ENCODE measurements at places on chromosomes 5 and 9.

DNA sequence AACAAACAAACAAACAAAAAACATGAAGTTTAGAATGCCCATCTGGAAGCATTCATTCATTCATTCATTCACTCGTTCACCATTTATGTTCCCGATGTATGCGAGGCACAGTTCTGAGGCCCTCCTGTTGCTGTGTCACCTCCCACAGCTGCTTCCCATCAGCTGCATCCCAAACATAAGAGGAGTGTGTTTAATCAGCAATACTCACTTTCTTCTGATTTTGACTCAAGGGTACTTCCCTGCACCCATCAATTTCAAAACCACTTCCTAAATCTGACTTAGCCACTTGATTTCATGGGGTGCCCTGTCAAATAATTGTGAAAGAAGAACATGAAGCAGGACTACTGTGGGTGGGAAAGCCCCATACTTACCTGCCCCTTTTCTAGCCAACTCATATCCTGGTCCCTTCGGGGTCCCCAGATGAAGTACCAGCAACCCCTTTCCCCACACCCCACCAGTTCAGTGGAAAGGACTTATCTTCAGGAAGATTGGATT is 128.0 kb upstream of the IL12B start:
- DNase-seq: no peak

DNA sequence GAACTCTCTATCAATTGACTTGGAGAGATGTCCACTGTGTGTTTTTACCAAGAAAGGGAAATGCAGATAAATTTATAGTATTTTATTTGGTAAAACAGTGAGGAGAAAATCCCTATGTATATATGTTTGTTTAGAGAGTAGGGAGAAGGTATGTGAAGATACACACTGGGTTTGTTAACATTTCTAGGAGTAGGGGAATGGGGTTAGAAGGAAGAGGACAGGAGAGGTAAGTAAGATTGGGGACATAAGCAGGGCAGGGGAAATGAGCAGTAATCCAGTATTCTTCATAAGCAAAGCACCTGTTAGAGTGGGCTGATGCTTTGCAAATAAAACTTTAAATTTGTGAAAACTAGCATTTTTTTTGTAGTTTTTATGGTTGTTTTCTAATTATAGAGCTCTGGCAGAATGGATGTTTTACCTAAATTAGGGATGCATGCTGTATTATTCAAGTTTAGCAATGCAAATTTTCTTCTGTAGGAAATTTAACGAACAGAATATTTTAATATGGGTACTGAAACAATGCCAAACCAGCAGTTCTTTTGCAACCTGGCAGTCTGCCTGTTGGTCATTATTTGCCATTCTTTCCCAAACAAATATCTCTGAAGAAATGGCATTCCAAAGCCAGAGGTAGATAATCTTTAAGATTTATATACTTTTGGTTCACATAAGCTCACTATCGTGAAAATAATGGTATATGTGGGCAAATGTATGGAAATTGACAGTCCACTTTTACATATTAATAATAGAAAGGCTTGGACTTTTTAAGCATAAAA is 19.4 kb upstream of the DCP2 start:
- DNase-seq: no peak

DNA sequence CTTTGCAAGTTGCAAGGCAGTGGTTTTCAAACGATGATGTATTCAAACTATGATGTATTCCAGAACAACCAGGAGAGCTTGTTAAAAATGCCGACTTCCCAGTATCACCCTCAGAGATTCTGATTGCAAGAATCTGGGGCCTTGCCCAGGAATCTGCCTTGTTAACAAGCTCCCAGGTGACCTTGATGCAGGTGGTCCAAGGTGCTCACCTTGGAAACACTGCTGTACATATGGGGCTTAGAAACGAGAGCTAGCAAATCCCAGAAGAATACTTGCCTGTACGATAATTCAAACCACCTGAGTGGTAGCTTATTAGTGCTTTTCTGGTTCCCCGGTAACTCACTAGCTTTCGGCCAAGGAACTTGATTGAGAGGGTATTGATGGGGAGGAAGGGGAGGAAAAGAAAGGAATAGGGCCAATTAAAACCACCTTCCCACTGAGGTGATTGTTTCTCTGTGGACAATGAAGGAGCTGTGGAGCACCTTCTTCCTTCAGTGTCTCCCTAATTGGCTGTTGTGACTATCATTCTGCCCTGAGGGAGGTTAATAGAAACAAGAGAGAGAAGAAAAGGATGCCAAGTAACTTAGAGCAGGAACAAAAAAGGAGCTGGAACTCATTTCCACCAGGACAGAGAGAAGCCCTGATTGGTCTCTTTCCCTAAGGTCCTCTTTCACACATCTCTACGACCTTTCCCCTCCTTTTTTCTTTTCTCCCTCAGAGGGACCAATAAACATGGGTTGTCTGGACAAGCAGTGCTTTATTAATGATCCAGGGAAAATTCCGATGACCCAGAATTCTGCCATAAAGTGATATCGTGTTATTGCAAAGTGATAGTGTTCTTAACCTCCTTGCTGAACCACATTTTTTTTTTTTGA is 218.8 kb downstream of the TMEM167A start:
- no peak for DNase-seq

GRCh38 chr5:116502616-116503015 is 72.0 kb downstream of the SEMA6A start:
- DNase-seq: no peak

- DNase-seq: no peak
Observed at GRCh38 chr5:91727463-91727862, 344.3 kb upstream of the ARRDC3 start.

DNA sequence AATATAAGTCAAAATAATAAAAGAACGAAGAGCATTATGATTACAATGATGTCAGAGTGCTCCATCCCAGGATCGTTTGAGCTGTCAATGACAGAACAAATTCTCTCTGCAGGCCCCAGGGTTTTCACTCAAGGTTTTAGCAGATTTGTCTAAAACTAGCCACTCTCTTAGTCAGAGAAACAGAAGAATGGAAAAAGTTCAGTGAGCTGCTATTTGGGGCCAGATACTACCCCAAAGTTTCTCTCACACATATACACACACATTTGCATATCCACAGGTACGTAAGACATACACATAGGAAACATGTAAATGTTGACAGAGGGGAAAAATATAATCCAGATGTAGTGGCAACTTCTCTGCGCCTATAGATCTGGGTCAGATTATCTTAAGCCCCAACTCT is 76.3 kb upstream of the SEMA6A start:
- DNase-seq: no peak

DNA sequence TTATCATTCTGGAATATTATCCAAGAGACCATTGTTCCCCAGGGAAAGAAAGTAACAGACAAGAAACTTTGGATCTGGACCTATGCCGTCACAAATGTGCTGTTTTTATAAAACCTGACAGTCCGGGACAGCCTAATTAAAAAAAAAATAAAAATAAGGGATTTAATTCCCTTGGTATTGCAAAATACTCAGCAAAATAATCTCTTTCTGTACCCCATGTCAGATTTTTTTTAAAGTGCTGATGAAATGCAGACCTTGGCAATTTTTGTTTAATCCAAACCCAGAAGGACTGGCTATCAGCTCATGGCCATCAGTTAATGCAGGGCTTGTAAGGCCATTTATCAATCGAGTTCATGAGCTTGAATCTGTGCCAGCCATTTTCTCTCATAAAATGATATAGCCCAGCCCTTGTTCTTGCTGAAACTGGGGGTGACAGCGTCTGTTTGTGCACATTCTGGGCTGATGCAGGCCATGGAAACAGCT is 162.7 kb upstream of the S1PR3 start:
- no peak for DNase-seq

DNA sequence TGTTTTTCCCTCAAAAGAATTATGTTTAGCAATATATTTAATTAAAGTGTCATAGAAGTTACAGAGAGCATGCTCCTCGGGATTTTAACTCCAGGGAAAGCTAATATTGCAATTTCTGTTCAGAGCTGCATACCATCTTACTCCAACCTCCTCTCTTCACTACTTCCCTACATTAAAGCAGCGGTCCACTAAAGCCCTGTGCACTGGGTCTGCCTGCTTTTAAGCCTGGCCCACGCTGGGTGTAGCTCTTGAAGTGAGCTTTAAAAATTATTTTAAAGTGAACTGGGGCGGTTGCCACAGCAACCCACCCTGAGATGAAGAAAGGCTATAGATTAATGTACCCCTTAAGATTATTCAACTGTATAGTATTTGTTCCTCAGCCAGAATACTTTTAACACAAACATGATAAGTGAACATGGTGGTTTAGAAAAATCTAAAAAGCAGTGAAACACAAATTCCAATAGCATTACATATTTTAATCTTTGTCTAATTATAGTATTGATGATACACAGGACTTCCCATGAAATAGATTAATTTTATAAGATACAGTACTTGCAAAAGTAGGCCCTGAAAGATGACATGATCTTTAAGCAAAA is 3.9 kb upstream of the MEF2C start:
- no peak for DNase-seq

DNA sequence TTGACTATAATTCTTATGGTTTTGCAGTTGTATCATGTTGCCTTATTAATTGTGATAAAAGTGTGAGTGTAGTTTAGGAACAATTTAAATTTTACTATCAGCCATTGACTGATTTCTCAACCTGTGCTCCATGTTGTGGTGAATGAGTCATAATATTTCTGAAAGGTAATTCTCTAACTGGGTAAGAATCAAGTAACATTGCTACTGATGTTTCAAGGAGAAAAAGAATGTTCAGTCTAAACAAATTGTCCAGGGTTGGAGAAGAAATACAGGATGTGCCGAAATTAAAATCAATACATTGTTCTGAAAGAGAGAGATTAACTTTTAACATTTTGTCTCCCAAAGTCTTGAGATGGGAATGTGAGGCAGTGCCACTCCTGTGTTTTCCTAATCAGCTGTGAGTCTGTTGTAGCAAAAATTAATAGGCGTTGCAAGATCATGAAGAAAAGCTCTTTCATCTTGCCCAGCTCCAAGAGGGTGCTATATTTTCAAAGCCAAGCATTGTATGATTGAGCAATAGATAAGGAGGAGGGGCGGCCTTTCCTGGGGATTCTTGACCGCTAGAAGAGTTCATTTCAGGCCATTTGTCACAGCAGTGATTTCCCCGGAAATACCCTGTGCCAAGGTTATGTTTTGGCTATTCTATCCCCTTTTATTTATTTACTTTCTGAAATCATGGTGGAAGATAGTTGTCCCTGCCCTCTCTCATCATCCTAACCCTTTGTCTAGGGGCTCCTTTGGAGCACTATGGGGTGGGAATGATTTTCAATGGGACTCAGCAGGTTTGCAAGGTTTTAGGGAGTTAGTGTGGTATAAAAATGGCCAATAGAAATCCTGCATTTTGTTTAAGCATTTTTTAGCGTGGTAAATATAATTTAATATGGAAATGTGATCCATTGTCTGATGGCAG is 151.6 kb downstream of the FOCAD start:
- DNase-seq: peak; percentile 6

DNA sequence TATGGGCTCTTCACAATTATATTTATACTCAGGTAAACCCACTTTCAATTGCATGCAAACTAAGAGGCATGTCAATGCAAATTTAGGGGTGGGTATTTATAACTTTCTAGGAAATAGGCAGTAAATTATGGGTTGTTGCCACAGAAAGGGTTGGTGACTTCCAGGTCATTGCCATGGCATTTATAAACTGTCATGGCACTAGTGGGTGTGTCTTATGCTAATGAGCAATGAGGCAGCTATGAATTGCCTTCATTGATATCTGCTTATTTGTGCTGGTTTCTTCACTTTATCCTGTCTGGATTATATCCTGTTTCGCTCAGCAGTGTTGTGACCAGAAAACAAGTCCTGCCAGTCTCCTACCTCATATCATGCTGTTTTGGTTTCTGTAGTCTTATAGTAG is 597.3 kb upstream of the DAB2 start:
- DNase-seq: no peak

- no peak for DNase-seq
Observed at GRCh38 chr9:70607926-70608325, 193.5 kb upstream of the KLF9 start.

GRCh38 chr9:124209279-124209678 is 48.5 kb upstream of the NEK6 start:
- DNase-seq: no peak

DNA sequence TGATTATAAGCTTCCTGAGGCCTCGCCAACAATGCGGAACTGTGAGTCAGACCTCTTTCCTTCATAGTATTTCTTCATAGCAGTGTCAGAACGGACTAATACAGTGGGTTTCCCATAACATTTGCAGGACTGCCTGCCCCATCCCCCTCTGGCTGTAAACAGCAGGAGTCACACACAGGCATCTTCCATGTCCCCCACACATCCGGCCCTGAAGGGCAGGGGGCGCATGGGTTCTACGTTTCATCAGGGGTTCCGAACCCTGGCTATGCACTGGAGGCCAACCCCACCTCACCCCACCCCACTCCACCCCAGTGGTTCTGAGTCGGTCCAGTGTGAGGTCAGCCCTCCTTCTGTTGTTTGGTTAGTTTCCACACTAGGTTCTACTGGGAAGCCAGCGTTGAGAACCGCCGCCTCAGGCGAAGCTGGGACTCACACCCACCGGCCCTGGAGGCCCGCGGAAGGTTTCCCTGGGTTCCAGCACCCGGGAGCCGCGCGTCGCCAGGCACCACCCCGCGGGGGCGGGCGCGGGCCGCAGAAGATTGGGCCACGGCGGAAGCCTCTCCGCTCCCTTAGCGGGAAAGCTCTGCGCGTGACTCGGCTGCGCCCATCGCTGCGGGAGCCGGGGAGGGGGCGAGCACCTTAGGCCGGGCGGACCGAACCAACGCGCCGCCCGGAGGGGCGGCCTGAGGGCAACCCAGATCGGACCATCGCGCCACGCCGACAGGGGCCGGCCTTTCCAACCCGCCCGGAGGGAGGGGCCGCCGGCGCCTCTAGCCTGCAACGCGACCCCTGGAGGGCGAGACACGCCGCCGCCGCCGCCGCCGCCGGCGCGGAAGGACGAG is at the start of gene RUSC2:
Gene RUSC2, plus strand, starts transcription at position 799 of the 842 bp plus-strand sequence. CDS start 56,411 bp downstream, outside the sequence.
- DNase-seq: peak; percentile 78

- DNase-seq: no peak
Observed at GRCh38 chr9:20208961-20209371, 413.3 kb downstream of the MLLT3 start.

GRCh38 chr9:122348791-122349190 is 22.0 kb upstream of the PTGS1 start:
- DNase-seq: no peak

- DNase-seq: no peak
Observed at GRCh38 chr5:1827886-1828397, 26.7 kb downstream of the NDUFS6 start.

- DNase-seq: no peak
Observed at GRCh38 chr9:71403106-71403505, 281.7 kb upstream of the TRPM3 start.

DNA sequence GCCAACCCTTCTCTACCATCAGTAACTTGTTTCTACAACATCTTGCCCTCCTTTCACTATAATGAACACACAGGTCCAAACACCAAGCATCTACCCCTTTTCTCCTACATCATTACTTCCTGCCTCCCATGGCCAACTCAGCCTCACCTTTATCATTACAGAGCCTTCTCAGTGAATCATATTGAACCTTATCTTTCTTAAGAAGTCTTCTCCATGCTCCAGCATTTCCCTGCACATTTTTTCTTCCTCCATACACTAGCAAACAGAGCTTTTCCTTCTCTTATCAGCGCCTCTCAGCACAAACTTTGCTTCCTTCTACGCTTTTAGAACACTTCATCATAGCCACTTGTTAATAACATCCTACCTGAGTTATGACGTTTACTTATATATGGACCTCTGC is 148.2 kb downstream of the ARL15 start:
- DNase-seq: no peak

Data from AG08395 (cell line).